Left renal cortex interstitium (tissue), 4 donors: ENCODE measurements at places on chromosomes 2 and 18. TPM values are rescaled to one million over a fixed set of nuclear protein-coding genes. Genes with fewer than 3 reads are reported as not detected.

DNA sequence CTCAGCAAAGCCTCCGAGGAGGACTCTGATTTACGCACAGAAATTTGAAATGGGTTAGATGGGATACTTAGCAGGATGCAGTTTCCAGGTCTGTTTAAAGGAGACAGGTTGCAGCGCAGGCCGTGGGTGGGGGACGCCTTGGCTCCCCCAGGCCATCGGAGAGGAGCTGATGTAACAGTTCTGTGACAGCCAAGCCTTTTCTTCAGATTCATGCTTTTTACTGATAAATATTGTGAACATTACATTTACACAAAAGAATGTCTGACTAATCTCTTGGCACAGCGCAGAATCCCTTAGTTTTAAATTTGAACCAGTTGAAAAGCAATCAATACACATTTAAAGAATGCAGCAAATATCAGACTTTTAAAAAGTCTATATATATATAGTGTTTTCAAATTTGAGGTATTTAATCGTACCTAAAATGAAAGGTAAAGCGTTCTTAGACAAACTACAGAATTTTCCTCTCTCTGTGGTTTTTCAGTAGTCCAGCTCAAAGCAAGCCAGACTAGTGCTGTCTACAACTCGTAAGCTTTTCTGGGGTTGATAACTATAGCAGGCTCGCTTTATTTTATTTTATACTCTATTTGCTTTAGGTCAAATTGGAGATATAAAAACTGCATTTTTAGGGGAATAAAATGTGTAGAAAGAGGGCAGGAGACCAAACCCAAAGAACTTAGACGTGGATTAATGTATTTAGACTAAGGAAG lies 221.9 kb downstream of the PIEZO2 start:
- no peak for DNase-seq

DNA sequence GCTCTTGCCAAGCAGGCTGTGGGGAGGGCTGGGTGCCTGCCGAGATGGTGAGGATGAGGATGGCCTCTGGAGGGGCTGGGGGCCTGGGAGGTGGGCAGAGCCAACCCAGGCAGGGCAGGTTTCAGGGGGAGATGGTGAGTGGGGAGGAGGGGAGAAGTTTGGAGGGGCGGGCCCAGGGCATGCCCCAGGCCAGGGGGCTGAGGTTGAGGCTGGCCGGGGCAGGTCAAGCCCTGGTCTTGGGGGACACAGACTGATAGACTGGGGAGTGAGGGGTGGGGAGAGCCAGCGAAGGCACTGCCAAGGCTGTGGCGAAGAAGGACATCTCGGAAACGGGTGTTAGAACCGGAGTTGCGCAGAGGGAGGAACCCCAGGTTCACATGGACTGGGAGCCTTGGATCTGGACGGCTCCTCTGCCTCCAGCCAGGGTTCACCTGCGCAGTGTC lies 12.6 kb downstream of the CAPN10 start:
- DNase-seq = no peak

GRCh38 chr2:132757002-132757589 lies 87.1 kb upstream of the LYPD1 start:
- DNase-seq = no peak

GRCh38 chr2:18750672-18751554 lies 161.5 kb upstream of the NT5C1B start:
- DNase-seq = no peak

- no peak for DNase-seq
Measured at GRCh38 chr2:100243631-100244030, 78.7 kb downstream of the LONRF2 start.

DNA sequence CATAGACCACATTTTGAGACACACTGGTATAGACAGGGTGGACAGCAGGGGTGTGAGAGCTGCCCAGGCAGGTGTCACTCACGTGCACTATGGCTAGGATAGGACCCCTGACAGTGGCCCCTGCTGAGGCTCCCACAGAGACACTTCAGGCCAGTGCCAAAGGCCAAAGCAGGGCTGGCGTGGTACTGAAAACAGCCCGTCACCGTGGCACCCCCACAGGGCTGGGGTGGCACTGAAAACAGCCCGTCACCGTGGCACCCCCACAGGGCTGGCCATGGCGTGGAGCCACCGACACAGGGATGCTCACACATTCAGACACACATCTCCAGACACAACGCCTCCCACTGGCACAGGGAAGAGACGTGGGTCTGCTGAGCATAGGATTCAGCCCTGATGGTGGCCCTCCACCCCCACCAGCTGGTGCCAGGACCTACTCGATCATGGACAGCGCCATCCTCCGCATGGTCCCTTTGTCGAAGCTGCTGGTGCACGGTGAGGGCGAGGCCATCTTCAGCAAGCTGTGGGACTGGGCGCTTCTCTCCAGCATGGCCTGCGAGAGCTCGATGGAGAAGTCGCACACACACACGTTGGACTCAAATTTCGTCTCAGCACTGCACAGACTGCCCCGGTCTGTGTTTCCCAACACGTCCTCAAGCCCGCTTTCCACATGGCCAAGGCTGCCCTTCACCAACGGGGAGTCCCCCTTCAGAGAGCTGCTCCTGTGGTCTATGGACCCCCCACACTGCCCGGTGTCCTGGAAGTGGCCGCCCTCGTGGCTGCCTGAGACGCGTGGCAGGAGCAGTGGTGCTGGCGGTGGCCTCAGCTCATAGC lies 34.1 kb downstream of the ANKMY1 start:
- DNase-seq = no peak

DNA sequence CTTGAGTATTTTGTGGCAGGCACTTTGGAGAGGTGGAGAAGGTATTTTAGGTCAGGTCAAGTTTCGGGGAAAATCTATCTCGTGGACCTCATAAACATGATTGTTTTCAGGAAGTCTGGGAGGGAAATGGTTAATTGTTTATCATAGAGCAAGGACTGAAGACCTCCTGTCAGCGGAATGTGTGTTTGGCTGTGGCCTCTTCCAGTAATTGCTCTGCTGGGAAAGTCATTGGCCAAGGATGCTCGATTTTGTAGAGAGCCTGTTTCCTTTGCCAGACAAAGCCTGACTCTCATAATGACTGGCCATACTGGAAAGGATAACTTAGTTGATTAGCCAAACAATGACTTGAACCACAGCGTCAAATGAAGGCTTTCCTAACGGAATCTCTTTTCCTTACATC lies 30.0 kb downstream of the IL1R2 start:
- no peak for DNase-seq

DNA sequence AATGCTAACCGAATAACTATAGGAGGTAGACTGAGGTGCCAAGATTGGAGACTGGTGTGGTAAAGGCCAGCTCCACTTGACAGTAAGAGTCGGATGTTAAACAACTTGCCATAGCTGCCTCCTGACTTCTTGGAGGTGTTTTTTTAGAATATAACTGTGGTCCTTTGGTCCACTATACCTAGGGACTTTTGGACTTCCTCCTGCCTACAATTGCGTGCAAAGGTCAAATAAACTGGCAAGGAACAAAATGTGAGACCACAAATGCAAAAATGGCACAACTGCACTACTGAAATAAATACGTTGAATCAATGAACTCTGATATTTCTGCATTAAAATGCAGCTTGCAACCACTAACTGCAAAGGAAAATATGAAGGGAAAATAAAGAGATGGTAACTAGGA lies 338.6 kb downstream of the NRXN1 start:
- no peak for DNase-seq

- no peak for DNase-seq
Measured at GRCh38 chr2:101145406-101145805, 5.8 kb downstream of the TBC1D8 start.

GRCh38 chr18:23712445-23712844 lies 23.2 kb downstream of the LAMA3 start:
- DNase-seq = no peak

DNA sequence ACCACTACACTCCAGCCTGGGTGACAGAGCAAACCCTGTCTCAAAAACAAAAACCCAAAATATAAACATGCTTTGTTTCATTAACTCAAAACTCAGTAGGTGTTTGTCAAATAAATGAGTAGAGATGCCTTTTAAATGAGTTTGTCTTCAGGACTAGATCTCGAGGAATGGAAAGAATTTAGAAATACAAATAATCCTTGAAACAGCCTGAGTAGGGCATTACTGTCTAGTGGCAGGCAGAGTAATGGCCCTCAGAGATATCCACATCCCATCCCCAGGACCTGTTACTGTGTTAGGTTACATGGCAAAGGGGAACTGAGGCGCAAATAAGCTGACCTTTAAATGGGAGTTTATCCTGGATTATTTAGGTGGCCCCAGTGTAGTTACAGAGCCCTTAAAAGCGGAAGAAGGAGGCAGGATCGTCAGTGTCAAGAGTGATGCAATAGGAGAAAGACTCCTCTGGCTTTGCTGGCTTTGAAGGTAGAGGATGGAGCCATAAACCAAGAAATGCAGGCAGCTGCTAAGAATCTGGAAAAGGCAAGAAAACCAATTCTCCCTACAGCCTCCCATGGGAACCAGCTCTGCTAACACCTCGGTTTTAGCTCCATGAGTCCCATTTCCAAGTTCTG lies 63.0 kb downstream of the CABLES1 start:
- DNase-seq = no peak

DNA sequence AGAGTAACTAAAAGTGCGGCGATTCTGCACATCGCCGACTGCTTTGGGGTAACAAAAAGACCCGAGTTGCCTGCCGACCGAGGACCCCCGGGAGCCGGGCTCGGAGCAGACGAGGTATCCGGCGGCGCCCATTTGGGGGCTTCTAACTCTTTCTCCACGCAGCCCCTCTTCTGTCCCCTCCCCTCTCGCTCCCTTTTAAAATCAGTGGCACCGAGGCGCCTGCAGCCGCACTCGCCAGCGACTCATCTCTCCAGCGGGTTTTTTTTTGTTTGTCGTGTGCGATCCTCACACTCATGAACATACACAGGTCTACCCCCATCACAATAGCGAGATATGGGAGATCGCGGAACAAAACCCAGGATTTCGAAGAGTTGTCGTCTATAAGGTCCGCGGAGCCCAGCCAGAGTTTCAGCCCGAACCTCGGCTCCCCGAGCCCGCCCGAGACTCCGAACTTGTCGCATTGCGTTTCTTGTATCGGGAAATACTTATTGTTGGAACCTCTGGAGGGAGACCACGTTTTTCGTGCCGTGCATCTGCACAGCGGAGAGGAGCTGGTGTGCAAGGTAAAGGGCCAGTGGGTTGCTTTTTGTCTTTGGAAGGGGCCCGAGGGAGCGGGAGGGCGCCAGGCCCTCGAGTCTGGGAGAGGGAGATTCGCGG lies 1.4 kb downstream of the TRIB2 start:
- DNase-seq = no peak

DNA sequence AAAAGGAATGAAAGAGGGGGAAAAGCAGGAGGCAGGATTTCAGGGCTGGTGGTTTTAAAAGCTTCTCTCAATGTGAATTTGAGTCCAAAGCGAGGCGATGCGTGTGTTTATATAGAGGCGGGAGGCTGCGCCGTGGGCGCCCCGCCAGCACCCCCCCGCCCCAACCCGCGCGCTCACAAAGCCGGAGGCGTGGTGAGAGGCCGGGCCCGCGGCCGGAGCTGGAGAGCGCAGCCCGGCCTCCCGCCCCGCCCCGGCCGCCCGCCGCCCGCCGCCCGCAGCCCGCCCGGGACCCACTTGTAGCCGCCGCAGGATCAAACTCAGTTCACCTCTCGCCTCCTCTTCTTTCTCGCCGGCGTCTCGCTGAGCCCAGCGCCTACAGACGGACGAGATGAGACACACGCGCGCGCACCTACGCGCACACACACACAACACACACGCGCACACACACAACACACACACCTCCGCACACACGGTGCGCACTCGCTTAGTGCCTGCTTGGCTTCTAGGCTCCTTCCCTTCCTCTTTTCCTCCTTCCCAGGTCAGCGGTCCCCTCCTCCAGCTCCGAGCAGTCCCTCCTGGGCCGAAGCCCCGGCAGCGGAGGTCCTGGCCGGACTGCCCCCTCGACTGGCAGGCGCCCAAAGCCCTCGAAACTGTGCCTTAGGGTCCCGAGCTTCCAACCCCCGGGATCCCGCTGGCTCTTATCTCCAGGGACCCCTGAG lies 1.3 kb upstream of the CYP26B1 start:
- DNase-seq = no peak

DNA sequence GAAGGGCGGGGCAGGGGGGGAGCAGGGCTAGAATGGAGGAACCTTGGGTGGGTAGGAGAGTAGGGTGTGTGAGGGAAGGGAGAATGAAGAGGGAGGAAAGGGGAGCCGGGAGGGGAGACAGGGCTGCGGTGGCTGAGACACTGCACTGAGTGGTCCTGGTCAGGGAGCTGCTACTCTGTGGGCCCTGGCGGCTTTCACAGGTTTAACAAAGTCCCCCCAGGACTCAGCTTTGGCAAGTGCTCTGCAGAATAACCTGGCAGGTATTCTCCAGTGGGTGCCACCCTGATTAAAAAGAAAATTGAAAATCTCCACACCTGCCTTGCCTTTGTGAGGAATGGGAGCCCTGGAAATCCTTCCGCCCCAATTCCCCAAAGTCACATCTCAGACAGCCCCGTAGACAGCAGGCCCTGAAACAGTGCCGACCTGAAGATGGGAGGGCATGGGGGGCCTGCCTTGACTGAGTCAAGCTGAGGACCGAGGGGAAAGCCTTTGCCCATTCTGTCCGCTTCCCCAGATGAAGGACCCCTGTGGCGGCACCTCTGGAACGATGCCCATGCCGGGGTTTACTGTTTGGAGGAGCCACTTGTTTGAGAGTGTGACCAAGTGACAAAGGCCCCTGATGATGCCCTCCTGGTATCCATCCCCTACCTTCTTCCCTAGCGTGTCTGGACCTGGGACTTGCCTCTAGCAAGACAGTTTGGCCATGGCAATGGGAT lies 43.6 kb upstream of the OTOS start:
- no peak for DNase-seq

GRCh38 chr2:118150294-118150693 lies 62.0 kb downstream of the INSIG2 start:
- no peak for DNase-seq

DNA sequence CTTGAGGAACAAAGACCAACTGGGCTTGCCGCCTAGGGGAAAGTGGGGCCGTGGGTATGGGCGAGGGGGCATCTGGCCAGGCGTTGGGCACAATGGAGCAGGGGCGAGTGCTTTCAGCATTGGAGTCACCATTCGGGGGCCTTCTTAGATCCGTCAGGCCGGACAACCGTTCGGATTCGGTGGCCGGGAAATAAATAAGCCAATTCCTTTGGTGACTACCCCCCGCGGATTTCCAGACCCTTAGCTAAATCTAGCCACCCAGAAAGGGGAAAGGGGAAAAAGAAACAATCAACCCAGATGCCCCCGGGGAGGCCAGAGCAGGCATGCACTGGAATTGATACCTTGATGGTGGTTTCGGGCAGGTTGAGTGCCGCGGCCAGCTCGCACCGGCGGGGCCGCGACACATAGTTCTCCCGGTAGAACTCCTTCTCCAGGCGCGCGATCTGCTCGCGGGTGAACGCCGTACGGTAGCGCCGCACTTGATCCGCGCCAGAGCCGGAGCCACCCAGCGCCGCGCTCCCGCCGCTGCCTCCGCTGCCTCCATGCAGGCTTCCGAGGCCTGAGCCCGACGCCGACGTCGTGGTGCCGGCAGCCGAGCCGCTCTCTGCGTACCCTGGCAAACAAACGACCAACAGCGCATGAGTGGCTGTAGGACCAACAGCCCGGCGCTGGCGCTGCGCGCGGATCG lies 1.8 kb downstream of the EVX2 start:
- DNase-seq = no peak

The POU3F3 gene
- polyA plus RNA-seq = 85.2 TPM

The UGT1A3 gene
- polyA plus RNA-seq = not detected

The VRK2 gene
- 24.4 TPM for polyA plus RNA-seq

The SH3BP4 gene
- 46.5 TPM for polyA plus RNA-seq

The IL36RN gene
- not detected for polyA plus RNA-seq

The FZD7 gene
- polyA plus RNA-seq = 63.2 TPM

The PKDCC gene
- polyA plus RNA-seq = 337 TPM

The SERPINE2 gene
- polyA plus RNA-seq = 115 TPM

The PXDN gene
- 191 TPM for polyA plus RNA-seq

The ANKRD23 gene
- polyA plus RNA-seq = 7.3 TPM

The TGFA gene
- polyA plus RNA-seq = 21.6 TPM

The UGT1A9 gene
- polyA plus RNA-seq = 7.3 TPM

The SP100 gene
- polyA plus RNA-seq = 29.3 TPM

The PSMA8 gene
- polyA plus RNA-seq = not detected

The CTLA4 gene
- not detected for polyA plus RNA-seq
